CMK (cell line): ENCODE measurements at places on chromosomes 3 and 15.

DNA sequence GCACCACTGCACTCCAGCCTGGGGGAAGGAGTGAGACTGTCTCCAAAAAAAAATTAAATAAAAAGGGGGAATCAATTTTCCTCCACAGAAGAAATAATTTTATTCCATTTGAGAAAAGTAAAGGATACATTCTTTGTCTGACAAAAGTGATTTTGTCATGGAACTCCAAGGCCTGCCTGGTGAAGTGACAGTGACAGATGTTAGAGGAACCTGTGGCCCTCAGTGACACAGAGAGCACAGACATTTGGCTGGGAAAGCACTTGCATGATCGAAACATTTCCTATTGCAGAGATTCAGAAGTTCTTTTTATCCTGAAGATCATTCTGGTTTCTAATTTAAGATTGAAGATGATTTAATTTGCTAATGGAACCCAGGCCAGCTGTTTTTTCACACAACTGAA lies 5.9 kb downstream of the LYSMD4 start:
- no peak for DNase-seq

DNA sequence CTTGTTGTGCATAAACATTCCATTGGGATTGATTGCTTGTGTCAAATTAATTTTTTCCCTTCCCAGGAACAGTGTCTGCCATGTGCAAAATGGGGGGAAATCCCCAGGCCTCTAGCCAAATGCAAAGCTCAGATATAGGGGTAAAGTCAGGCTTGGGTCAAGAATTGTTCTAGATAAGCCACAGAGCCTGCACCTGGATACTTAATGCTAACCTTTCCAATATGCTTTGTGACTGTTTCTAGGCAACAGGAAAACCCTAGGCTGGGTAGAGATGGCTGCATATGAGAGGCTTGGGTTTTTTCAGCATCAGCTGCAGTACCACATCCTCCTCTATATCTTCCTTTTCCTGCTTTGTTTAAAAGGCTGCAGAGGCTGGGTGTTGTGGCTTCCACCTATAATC lies 61.9 kb upstream of the ROPN1 start:
- DNase-seq = no peak

DNA sequence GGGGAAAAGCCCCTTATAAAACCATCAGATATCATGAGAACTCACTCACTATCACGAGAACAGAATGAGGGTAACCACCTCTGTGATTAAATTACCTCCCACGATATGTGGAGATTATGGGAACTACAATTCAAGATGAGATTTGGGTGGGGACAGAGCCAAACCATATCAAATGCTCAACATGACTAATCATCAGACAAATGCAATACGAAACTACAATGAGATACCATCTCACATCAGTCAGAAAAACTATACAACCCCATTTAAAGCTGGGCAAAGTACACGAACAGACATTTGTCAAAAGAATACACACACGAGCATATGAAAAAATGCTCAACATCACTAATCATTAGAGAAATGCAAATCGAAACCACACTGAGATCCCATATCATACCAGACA lies 67.7 kb downstream of the SCAPER start:
- DNase-seq = no peak

DNA sequence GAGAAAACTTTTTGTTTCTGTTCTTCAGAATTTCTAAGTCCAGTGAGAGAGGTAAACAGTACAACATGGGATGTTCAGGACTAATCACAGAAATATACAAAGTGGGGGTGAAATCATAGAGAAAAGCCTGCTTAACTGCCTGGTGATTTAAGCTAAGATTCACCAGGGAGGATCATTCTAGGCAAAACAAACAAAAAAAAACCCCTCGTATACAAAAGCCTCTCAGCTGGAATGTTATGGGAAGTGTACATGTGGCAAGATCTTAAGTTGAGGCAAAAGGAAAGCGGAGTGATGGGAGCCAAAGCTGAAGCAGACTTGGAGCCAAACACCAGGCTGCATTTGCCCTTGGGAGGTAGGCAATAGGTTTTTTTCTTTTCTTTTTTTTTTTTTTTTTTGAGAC lies 40.0 kb upstream of the TJP1 start:
- no peak for DNase-seq

DNA sequence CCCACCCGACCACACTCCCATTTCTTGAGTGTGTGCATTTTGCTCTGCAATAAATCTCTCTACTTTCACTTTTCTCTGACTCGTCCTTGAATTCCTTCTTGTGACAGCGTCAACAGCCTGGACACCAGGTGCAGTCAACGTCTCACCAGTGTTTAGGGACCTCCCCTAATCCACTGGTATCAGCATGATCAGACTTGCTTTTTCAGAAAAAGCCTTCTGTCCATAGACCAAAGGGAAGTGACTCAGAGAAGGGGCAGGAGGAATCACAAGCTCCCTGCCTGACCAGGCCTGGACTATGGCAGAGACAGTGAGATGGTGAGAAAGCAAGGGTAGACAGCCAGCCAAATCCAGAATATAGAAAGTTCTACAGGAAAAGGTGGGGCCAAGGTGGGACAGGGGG lies 15.5 kb downstream of the CCR5 start:
- DNase-seq = no peak

DNA sequence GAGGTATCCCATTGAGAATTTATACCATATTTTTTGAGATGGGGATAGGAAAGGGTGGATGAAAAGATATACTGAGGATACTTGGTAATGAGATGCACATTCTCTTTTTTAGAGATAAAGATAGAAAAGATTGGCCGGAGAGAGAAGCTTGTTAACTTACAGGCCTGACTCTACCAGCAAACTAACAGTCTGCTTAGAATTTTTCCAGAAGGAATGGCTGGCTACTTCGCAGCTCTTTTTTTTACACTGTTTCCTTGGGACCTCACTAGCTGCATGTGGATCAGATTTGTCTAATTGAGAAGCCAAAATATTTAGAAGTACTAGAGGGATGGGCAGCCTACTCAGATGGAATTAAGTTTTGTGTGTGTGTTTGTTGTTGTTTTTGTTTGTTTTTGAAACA lies 586.6 kb downstream of the TAFA4 start:
- no peak for DNase-seq

DNA sequence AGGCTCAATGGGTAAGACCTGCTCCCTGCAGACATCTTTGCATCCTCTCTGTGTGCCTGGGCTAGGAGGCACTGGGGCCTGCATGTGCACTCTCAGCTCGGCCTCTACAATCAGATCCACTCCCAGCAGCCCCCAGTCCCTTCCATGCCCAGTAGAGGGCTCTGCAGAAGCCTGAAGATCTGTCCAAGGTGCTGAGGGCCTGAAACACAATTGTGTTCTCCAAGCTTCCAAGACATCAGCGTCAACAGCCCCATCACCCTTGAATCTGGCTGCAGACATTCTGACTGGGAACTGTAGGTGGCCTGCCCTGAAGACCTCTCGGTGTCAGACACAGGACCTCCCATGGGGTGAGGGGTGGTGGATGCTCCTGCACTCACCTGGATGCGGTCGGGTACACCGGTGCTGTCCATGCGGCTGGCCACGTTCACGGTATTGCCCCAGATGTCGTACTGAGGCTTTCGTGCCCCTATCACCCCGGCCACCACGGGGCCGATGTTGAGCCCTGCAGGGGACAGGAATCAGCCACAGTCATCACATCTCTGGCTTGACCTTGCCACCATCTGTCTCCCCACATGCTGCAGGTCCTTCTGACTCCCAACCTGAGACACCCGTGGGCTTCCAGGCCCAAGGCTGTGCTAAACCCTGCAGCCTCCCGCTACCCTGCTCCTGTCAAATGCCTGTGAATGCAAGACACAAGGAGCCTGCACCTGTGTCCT lies 84.7 kb downstream of the SEC22A start:
- DNase-seq = no peak

- DNase-seq = no peak
Observed at GRCh38 chr3:125119752-125120378, 64.1 kb upstream of the HEG1 start.

GRCh38 chr3:188868803-188869202 lies 303.0 kb upstream of the TPRG1 start:
- DNase-seq = no peak

DNA sequence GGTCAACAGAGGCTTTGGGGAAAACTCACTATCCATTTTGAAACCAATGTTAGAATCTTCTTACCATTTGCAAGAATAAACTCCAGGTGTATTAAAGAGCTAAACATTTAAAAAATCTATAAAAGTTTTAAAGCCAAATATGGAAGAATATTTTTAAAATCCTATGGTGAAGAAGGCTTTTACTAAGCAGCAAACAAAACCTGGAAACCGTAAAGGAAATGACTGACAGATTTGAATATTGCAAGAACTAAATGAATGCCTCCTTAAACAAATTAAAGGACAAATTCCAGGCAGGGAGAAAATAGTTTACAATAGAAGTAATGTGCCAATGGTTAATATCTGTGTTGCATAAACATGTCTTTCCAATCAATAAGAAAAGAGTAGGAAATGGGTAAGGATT lies 68.1 kb downstream of the KLF15 start:
- DNase-seq = no peak

DNA sequence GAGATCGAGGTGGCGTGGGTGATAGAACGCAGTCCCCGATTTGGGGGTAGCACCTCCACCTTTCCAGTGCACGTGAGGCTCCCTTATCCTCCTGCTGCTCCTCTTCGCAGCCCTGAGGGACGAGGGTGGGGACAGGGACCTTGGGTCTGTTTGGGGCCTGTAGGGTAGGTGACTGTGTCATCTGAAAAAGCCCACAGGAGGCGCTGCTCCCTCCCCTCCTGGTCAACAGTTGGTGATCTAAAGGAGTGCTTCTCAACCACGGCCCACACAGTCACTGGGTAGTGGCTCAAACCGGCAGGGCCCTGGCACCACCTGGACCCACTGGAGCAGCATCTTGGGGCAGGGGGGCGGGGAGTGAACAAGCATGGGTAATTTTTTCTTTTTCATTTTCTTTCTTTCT lies 7.1 kb downstream of the LRRK1 start:
- no peak for DNase-seq

GRCh38 chr15:34362047-34362773 lies 4.8 kb downstream of the LPCAT4 start:
- DNase-seq = no peak

DNA sequence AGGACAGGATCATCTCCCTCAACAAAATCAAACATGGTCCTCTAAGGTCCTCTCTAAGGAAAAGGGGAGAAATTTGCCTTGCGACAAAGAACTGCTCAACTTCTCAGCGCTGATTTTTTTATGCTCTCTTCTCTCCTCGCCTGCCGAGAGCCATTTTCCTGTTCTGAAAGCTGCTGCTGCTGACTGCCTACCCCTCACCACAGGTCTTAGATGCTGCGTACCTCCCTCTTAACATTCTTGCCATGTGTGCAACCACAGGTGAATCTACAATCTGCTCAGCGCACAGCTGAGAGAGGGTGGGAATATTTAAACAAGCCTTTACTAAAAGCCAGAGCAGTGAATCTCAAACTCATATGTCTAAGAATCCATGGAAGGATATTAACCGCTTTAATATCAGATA lies 210.7 kb downstream of the SSR3 start:
- DNase-seq = no peak

- DNase-seq = no peak
Observed at GRCh38 chr3:129164500-129164899, 3.6 kb upstream of the ISY1 start.

DNA sequence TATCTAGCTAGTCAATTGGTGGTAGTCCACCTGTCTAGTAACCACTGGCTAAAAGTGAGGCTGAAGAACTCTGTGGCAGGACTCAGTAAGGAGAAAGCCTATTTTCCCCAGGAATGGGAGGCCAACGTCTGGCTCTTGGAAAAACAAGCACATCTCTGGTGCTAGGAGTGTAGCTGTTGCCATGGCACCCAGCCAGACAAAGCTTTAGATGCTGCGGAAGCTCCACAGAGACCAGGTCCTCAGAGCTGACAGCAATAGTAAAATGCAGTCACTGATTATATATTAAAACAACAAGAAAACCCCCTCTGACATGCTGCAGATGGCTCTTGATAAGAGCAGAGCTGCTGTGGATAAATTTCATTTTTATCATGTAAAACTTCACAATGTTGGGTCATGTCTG lies 124.9 kb upstream of the STRIT1 start:
- no peak for DNase-seq

GRCh38 chr3:20352546-20353179 lies 166.7 kb upstream of the SGO1 start:
- peak; percentile 27 for DNase-seq

DNA sequence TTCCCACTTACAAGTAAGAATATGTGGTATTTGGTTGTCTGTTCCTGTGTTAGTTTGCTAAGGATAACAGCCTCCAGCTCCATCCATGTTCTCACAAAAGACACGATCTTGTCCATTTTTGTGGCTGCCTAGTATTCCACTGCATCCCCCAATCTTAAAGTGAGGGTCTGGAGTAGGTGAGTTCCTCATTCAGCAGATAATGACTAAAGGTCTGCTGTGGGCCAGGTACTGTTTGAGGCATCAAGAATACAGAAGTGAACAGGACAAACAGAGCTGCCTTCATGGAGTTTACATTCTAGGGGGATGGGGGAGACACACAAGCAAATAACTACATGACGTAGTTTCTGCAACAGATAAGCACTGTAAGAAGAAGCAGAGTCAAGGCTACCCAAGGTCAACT lies 24.3 kb downstream of the MKRN2OS start:
- no peak for DNase-seq

DNA sequence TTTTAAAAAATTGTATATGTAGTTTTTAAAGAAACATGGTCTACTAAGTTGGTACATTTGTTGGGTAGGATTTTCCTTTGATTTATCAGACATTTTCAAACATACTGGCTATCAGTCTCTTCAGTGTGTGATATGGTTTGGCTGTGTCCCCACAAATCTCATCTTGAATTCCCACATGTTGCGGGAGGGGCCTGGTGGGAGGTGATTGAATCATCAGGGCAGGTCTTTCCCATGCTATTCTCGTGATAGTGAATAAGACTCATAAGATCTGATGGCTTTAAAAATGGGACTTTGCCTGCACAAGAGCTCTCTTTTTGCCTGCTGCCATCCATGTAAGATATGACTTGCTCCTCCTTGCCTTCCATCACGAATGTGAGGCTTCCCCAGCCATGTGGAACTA lies 121.9 kb downstream of the ABI3BP start:
- DNase-seq = no peak

DNA sequence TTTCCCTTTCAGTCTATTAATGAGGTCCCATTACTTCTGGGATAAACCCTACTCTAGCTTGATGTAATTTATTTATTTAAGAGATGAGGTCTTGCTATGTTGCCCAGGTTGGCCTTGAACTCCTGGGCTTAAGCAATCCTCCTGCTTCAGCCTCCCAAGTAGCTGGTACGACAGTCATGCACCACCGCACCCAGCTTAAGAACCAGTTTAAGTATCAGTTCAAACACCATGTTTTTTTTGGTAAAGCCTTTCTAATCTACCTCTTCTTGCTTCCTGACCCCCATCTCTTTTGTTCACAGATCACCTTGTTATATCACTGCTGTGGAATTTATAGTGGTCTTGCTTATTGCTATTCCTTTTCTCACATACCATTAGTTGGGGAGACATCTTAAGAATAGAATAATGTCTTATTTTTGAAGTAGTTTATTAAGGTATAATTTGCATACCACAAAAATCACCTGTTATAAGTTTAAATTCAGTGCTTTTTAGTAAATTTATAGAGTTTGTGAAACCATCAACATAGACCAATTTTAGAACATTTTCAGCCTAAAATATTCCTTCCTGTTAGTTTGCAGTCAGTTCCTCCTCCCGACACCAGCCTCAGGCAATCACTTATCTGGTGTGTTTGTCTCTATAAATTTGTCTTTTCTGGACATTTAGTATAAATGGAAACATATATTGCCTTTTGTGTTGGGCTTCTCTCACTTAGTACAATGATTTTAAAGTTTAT lies 257.9 kb downstream of the PDCD6IP start:
- DNase-seq = no peak
